ENCODE measurements at places on chromosomes 1 and 21.

GRCh38 chr1:60655679-60656355, 426.5 kb upstream of the NFIA start:
- DNase-seq = no peak

- no peak for DNase-seq
Observed at GRCh38 chr1:167090314-167090942, at the start of gene GPA33. Gene GPA33 (minus strand): TSS chr1:167090377. CDS start chr1:167090287, 90 bp downstream.

- no peak for DNase-seq
Observed at GRCh38 chr1:113392541-113393128, 2.3 kb downstream of the MAGI3 start.

- DNase-seq = no peak
Observed at GRCh38 chr1:231899713-231900435, 273.3 kb downstream of the DISC1 start.

All from left renal cortex interstitium (tissue), 4 donors.